ENCODE measurements at places on chromosomes 7 and 10.

- peak; percentile 14 for DNase-seq
Measured at GRCh38 chr7:4249241-4249640, 432.9 kb upstream of the FOXK1 start.

- DNase-seq: no peak
Measured at GRCh38 chr7:31875424-31875823, 188.4 kb downstream of the PPP1R17 start.

DNA sequence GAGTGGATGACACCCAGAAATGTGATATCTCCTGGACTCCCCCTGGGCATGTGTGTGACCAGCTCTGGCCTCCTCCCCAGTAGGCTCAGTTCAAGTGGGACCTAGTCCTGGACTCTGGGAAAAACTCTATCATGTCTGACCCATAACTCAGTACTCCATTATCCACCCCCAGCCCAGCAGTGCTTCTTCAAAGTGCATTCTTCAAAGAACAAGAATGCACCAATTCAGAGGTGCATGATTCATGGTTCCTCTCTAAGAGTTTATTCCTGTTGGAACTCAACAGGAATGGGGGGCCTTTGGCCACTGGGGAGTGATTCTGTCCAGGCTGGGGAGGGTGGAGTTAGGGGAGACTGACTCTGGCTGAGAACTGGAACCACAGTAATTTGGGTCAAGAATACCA lies 173.6 kb upstream of the CXCL12 start:
- DNase-seq: no peak

DNA sequence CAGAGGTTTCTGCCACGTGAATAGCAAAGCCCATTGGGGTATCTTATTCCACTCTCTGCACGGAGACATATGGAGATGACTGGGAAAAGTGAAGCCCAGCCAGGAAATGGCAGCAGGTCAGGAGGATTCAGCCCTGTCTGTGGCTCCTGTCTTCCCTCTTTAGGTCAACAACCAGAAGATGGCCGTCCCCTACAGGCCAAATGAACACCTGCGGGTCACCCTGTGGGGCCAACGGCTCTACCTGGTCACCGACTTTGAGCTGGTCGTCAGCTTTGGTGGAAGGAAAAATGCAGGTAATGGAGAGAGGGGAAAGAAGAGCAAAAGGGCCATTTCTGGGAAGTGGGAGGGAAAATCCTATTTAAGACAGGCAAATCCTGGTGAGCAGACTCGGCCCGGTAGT lies 38.3 kb downstream of the EPHB4 start:
- DNase-seq: no peak

DNA sequence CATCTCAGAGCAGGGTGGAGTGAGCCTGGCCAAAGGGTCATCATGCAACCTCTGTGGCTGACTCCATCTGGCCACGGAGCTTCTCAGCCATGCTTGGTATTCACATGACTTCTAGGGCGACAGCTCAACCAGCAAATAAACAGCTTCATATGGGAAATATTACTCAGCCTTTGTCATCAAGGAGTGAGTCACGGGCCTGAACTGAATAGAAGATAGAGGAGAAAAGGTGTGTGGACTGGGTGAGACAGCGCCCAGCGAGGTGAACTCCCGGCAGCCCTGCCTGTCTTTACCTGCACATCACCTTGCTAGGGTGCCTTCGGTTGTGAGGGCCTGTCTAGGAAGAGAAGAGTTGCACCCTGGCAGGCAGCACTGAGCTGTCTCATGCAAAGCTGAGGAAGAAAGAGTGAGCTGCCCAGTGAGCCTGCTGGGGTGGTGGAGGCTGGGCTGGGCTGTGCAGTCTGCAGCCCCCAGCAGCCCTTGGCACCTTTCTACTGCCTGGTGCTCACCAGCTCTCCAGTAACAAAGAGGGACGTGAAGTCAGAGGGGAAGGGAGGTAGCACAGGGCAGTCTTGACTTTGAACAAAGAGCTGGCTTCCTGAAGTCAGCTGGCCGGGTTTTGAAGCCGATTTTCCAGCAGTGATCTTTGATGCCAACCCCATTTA lies 114.2 kb downstream of the EGFR start:
- DNase-seq: no peak

DNA sequence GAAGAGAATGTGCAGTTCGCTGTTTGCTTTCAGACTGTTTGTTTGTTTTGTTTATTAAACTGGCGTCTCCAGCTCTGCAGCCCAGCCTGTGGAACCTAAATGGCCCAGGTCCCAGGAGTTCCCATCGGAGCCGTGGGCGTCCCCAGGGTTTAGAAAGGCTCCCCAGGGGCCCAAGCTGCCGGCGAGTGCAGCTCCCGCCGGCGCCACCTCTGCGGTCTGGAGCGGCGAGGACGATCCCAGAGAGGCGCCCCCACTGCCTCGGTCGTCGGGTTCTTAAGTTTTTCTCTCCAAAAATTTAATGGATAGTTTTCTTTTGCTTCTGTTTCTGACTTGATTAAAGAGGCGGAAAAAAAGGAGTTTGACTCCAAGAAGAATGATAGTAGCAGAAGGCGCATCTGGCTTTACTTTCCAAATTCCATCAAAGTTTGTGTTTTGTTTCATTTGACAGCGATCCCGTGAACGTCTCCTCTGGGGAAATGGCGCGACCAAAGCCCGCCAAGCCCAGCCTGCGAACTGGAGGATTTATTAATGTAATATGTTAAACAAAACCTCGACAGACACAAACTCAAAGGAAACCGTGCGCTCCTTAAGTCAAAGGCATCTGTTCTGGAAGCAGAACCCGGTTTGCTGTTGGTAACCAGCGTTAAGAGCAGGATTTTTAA lies 718 bp upstream of the FZD1 start:
- DNase-seq: no peak

- no peak for DNase-seq
Measured at GRCh38 chr7:51376420-51377092, 59.9 kb upstream of the COBL start.

GRCh38 chr7:147498081-147498480 lies 1092.5 kb upstream of the C7orf33 start:
- no peak for DNase-seq

DNA sequence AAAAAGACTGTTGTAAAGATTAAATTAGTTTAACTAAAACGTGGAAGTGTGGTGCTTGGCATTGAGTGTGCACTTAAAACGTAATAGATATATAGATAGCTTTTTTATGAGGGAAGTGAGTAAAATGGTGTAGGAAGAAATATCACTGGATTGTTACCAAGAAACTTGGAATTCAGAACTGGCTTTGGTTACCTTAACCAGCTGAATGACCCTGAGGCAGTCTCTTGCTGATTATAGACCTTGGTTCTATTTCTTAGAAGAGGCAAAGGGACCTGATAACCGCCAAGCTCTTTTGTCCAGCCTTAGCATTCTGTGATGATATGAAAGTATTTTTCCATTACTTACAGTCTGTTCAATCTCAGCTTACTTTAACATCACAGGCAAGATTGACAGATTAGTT lies 3.8 kb downstream of the REEP3 start:
- DNase-seq: no peak

GRCh38 chr7:15087771-15088170 lies 185.2 kb upstream of the DGKB start:
- DNase-seq: no peak

GRCh38 chr7:51234139-51234538 lies 82.5 kb downstream of the COBL start:
- no peak for DNase-seq

DNA sequence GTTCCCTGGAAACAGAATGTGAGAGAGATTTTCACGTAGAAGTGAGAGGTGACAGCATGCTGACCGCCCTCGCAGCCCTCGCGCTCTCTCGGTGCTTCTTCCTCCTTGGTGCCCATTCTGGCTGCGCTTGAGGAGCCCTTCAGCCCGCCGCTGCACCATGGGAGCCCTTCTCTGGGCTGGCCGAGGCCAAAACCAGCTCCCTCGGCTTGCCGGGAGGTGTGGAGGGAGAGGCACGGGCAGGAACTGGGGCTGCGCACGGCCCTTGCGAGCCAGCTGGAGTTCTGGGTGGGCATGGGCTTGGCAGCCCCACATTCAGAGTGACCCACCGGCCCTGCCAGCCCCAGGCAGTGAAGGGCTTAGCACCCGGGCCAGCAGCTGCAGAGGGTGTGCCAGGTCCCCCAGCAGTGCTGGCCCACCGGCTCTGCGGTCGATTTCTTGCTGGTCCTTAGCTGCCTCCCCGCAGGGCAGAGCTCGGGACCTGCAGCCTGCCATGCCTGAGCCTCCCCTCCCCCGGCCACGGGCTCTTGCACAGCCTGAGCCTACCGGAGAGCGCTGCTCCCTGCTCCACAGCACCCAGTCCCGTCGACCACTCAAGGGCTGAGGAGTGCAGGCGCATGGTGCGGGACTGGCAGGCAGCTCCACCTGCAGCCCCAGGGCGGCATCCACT lies 888.7 kb upstream of the ZWINT start:
- DNase-seq: no peak

- DNase-seq: no peak
Measured at GRCh38 chr7:120588416-120588815, 269.5 kb downstream of the TSPAN12 start.

DNA sequence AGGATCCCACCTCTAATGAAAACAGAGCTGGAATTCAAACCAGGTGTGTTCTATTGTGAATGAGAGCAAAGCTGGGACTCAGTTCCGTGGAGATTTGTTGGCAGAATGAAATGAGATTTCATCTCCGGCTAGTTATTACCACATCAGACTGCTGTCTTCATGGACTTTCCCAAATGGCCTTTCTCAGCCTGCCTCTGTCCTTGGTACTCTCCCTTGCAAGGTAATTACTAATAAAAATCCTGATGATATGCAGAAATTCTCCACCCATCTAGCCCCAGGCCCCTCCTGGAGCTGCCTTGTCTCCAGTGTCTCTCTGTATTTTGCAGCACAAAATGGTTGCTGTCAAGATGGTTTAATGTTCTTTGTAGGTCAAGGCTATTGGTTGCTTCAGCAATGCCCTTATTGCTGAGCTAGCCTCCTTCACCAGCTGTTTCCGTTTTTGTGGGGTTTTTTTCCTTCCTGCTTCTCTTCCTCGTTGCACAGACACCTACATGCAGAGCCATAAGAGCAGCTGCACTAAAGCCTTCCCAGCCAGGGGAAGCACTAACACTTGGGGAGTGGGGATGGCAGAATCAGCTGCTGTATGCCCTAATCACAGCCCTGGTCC lies 185.0 kb upstream of the GHITM start:
- no peak for DNase-seq

- DNase-seq: no peak
Measured at GRCh38 chr7:94561841-94562514, 52.4 kb downstream of the CASD1 start.

DNA sequence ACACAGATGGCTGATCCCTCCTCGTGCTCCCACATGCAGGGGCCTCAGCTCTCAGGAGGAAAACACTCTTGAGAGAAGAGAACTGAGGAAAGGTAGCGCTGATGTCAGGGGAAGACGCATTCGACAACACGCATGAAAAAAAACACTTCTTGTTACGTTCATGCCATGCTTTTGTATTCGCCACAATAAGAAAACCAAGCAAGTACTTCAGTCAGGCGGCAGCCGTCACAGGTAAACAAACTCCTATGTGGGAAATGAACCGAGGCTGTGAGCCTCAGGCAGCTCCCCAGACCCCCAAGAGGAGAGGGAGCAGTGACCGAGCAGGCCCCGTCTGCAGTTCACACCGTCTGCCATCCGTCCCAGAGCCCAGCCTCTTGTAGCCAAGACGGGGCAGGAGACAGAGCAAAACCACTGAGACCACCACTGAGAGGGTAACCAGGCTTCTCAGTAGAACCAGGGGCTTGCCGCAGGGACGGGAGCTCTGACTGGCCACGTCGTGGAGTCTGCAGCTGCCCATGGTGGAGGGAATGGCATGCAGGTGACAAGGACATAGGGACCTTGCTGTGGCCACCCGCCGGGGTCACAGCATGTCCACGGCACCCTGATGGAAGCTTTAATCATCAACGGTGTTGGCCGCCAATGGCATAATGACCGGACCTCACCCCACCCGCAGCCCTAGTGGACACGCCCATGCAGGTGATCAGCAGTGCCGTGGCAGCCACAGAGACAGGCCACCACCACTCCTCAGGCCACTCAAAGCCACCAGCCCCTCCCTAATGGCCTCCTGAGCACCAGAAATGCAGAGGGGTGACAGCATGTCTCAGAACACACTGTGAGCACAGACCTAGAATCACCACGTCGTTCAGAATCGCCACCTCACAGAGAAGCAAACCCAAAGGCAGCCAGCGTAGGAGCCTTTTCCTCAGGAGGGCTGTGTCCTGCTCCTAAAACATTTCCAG lies 304.3 kb downstream of the PTPRN2 start:
- DNase-seq: peak; percentile 60

DNA sequence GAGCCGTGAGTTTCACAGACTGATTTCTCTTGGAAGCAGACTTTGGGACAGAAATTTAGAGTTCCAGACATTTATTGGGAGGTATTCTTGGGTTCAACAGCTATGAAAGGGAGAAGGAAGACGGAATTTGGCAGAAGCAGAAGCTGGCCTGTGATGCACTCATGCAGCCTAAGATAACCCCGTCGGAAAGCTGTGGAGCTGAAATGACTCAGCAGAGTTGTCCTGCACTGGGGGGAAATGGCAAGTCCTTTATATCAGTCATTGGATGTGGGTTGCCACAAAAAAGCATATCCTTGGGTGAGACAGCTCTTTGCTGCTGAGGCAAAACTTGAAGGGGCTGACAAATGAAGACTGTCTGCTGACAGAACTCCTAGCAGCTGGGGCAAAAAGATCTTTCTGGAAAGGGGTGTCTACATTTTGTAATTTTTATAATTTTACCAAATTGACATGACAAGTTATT lies 11.5 kb upstream of the MICU1 start:
- peak; percentile 78 for DNase-seq

- no peak for DNase-seq
Measured at GRCh38 chr7:1969459-1970284, 263.1 kb downstream of the MAD1L1 start.

- no peak for DNase-seq
Measured at GRCh38 chr7:28990200-28990960, 32.2 kb upstream of the TRIL start.

DNA sequence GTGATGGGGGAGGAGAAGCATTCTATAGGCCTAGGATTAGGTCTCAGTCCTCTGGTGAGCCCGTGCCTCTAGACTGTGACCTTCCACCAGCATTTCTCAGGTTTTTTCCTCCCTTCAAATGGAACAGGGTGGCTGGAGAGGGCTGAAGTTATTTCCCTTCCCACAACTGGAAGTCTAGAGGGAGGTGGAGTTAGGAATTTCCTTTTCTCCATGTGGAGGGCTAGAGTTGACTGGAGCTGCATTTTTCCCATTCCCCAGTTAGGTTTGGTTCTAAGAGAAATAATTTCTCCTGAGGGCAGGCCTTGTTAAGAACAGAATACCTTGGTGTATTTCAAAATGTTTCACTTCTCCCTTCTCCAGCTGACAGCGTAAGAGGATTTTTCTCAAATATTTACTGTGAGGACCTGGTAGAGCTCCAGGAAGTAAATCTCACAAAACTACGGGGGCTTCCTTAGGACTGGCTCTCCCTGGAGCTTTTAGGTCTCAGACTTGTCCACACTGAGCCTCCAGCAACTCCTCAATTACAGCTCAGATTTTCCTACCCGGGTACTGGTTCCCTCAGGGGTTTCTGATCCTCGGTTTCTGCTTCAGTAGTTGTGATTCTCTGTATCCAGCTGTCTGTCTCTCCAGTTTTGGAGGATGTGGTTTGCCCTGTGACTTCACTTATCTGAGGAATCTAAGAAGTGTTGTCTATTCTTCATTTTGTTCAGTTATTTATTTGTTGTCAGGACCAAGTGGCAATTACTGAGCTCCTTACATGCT lies 6.0 kb upstream of the REEP3 start:
- no peak for DNase-seq

Measured in cardiac septum (tissue), 1 donor.